Fibroblast of skin of back (primary cell): ENCODE measurements at places on chromosomes 13 and 19.

DNA sequence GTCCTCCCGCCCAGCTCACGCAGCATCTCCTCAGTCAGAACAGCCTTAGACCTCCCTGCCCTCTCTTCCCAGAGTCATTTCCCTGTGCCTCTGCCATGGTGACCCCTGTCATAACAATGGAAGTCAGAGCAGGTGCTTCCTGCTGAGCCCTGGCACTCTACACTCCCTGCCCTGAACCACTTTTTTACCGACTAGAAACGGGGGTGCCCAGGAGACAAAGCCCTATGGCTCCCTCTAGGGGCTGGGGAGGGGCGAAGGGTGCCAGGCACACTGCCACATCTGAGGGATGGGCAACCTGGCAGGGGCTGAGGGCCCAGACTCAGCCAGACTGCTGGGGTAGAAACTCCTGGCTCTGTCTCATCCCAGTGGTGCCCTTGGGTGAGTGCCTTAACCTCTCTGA is 16.4 kb downstream of the ZNF574 start:
- DNase-seq, result no peak

- DNase-seq, result no peak
Measured at GRCh38 chr19:10773969-10774368, 56.1 kb downstream of the DNM2 start.

- no peak for DNase-seq
Measured at GRCh38 chr13:44732503-44733098, 156.5 kb upstream of the TSC22D1 start.

DNA sequence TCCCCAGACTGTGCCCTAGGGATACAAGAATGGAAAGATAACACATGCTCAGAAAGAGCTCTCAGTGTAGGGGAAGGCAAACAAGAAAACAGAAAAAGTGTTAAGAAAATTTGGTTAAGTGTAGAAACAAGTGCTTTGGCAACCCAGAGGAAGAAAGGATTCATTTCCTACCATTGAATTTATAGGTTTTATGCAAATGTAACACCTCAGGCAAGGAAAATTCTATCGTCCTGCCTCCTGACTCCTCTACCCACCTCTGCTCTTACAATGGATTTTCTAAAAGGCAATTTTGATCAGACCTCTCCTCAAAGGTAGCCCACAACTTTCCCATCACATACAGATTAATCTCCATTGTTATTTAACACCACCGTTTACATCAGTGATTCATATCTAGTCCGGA is 298.7 kb downstream of the RFC3 start:
- DNase-seq, result no peak

DNA sequence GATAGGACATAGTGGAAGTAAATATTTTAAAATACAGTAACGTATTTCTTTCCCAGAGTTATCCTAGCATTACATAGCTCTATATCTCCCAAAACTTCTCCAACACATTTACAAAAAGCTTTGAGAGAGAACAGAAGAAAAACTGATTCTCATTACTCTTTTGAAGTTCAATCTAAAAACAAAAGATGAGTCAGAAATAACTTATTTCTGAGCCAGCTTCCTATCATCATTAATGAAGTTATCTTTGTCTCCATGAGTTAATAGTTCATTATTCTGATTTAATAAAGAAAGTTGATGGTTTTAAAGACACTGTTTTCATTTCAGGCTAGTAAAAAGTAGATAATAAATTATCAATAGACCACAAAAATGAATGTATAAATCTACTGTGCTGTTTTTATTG is 446.7 kb upstream of the SPRY2 start:
- no peak for DNase-seq

DNA sequence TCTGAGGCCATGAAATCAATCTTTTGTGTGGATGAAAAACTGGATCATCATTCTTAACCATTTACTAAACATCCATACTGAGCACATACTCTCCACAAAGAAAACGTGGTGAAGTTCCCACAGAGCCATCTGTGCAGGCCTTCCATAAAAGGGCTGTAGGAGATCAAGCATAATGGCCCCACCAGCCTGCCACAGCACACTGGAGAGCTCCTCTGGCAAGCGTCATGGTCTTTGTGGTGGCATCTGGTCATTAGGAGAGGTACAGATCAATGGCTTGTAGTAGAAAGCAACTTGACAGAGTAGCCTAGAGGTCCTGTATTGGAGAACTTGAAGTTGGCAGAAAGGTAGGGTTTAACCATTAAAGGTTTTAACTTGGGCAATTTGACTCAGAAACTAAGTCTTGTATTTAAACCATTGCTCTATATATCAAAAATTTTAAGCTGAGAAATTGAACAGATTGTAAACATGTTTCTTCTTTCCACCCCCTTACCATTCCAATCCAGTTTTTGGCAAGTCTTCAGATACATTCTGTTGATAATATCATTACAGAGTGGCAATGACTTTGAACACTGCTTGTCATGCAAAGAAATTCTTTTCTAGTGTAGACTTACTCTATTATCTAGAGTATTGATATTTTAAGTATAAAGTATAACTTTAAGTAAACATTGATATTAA is 128.3 kb downstream of the LMO7 start:
- DNase-seq, result no peak

DNA sequence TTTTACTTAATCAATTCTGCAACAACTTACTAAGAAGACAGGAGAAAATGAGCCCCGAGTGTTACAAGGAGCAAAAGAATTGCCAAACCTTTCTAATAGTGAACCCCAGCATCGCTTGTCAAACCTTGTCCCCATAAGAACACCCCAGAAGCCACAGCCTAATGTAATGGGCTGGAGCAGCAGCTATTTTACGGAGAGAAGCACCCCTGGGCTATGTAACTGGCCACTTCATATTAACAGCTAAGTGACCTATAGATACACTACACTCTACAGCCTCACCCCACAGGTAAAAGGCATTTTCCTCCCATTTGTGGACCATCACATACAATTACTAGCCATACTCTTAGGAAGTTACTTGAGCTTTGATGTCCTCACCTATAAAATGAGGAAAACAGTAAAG is 27.3 kb upstream of the CPB2 start:
- no peak for DNase-seq

DNA sequence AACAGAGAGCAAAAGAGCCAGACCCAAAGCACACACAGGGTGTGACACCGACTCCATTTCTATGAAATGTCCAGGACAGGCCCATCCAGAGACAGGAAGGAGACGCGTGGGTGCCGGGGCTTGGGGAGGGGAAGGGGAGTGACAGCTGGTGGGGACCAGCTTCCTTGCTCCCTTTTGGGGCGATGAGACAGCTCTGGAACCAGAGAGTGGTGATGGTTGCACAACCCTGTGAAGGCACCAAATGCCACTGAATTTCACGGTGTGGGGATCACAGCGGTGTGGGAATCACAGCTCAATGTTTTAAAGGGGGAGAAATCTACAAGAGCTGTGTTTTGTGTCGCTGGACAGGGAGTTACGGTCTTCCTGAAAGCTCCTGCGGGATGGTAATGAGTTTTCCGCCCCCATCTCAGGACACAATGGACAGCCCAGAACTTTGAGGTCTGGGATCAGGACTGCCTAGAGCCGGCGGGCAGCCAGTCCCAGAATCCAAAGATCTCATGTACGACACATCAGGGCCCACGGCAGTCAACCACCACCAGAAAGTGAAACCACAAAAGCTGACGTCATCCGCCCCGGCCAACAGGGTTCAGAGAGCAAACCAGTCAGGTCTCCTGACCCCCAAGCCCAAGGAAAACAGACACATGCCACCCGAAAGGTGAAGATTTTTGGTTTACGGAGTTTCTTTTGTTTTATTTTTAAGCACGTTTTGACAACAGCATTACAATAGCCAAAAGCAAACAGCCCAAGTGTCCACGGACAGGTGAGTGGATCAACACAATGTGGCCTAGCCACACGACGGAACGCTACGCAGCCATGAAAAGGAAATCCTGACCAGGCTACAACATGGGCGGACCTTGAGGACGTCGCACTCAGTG is 7.3 kb downstream of the SGTA start:
- DNase-seq, result no peak

DNA sequence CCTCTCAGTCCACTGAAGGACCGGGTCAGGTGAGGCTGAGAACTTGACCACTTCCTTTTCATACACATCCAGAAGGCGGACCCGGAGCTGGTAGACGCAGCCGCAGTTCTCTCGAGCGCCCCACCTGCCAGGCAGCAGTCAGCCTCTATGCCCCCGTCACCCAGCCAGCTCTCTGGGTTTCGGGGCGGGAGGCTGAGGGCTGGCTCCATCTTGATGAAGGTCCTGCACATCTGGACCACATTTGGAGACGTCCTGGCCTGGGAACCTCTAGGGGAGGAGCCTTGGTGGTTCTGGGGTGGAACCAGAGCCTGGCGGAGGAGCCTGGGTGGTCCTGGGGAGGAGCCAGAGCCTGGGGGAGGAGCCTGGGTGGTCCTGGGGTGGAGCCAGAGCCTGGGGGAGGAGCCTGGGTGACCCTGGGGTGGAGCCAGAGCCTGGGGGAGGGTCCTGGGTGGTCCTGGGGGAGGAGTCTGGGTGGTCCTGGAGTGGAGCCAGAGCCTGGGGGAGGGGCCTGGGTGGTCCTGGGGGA is 14.3 kb downstream of the MRPS12 start:
- DNase-seq, result no peak

GRCh38 chr13:103282571-103283450 is 216.6 kb upstream of the SLC10A2 start:
- peak; percentile 96 for DNase-seq

DNA sequence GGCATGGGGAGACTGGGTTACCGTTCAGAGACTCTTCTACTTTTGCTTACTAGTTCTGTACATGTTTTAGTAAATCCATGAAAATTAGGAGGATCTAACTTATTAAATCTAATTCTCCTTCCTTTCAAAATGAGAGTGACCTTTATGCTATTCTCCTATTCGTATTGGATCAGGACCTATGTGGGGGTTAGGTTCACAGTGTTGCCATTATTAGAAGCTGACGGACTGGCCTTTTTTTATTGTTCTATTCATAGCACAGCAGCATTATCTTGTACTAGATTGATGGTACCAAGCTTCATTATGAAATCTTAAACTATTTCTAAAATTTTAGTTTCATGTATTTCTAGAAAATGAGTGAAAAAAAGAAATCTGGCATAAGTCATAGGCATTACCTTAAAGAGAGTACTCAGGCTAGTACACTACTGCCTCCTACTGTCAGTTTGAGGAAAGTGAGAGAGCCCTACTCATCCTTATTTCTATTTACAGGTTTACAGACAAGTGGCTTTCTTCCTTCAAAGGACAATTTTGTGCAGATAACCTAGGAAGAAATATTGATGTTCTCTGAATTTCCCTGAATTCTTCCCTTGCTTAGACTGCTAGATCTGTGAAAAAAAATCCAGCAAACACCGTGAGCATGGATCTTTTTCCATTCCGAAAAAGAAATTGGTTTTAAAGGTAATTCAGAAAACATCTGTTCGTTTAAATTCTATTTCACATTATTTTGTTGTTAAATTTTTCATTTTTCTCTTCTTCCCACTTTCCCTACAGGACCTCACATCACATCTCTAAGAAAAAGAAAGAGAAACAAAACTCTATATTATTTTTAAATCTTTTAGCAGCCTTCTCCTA is 485.5 kb downstream of the DIAPH3 start:
- peak; percentile 45 for DNase-seq

DNA sequence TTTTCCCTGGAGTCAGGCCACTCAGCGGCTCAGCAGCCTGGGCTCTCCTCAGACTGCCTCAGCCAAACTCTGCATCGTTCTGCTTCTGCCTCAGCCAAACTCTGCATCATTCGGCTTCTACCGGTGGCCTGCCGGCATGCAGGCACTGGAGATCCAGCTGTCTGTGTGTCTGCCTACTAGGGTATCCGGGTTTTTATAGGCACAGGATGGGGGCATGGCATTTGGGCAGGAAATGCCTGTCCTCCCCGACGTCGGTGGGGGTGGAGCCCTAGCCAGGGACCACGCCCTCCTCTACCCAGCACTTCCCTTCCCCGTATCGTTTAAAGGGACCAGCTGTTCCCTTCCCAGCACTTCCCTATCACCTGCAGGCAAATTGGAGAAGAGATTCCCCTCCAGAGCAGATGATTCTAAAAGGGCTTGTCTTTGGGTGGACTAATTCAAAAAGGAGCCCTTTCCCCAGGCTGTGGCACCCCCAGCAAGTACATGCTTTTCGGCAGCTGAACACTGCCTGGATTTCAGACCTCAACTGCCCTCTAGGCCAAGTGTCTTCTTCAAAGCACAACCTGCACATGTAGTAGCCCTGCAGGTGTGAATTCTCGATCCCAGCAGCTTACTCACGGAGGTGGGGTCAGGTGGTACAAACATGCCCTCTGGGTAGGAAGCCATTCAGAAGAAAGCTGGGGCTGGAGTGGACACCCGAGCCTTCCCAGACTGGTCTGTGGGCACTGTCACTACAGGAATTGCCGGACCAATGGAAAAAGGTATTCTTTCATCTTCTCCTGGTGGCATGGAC is 25.4 kb upstream of the GPR12 start:
- peak; percentile 3 for DNase-seq

- DNase-seq, result no peak
Measured at GRCh38 chr19:28210886-28211285, 1002.1 kb downstream of the UQCRFS1 start.

- DNase-seq, result peak; percentile 68
Measured at GRCh38 chr13:49063497-49063896, 87.8 kb downstream of the FNDC3A start.

GRCh38 chr13:79780240-79780639 is 299.3 kb downstream of the NDFIP2 start:
- DNase-seq, result no peak

DNA sequence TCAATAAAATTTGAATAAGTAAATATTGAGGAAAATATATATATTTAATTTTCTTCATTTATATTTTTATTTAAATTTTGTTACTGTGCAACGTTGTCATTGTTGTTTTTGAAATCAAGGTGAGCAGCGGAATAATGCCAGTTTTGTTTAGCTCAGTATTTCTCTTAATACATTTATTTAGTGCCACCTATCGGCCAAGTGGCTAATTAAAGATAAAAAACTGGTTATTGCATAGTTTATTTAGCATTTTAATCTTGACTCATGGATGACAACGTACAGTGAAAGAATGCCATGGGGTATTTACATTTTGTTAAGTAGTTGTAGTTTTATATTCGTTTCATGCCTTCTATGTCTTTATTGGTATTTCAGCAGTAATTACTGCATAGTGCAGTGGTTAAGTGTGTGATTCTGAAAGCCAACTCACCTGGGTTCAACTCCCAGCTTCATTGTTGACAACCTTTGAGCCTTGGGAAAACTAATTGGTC is 265.9 kb downstream of the MYO16 start:
- DNase-seq, result peak; percentile 74
